ENCODE measurements at places on chromosomes 7 and 10.

- no peak for DNase-seq
Measured at GRCh38 chr10:95466436-95466835, 94.7 kb downstream of the SORBS1 start.

GRCh38 chr7:22231806-22232205 lies 125.1 kb downstream of the RAPGEF5 start:
- no peak for DNase-seq

- DNase-seq = no peak
Measured at GRCh38 chr10:74293686-74294371, 142.8 kb downstream of the ADK start.

GRCh38 chr10:93995598-93996271 lies 2.0 kb downstream of the PLCE1 start:
- DNase-seq = no peak

DNA sequence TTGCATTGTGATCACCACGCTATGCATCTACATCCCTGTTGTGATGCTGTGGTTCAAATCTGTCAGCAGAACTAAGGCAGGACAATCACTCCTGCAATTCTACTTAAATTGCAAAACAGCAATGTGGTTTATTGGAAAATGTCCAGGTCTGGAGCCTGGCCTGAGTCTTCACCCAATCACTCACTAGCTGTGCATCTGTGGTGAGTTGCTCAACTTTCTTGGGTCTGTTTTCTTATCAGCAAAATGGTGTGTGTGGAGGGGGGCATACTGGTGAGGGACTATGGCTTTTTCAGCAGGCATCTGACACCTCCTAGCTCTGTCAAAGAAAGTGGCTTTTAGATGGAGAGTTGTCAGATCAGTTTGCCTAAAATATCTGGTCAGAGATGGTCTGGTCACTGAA lies 108.3 kb upstream of the FEZF1 start:
- DNase-seq = no peak

- no peak for DNase-seq
Measured at GRCh38 chr10:2897619-2898508, 169.5 kb upstream of the PFKP start.

DNA sequence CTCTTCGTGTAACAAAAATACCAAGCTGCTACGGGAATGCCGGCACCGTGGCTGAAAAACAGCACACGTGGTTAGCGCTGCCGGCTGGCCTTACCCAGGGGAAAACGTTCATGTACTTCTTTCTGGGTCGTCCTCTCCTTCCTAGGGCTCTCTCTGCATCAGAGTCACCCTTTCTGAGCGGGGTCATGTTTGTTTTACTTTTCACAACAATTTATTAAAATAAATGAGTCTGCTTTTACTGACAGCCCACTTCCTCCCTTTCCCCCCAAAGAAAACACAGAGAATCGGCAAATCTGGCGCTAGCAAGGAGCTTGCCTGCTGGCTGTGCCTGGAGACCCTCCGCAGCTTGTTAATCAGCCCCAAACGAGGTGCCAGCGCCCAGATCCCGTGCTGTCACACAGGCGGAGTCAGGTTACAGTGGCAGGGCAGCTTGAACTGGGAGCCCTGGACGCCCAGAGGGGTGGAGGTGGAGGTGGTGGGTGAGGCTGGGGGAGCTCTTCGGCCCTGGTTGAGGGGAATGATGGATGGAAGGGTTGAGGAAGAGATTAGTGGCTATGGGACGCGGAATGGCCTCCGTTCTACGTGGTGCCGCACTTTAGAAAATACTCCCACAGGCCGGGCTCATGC lies 162.2 kb upstream of the TNS3 start:
- no peak for DNase-seq

DNA sequence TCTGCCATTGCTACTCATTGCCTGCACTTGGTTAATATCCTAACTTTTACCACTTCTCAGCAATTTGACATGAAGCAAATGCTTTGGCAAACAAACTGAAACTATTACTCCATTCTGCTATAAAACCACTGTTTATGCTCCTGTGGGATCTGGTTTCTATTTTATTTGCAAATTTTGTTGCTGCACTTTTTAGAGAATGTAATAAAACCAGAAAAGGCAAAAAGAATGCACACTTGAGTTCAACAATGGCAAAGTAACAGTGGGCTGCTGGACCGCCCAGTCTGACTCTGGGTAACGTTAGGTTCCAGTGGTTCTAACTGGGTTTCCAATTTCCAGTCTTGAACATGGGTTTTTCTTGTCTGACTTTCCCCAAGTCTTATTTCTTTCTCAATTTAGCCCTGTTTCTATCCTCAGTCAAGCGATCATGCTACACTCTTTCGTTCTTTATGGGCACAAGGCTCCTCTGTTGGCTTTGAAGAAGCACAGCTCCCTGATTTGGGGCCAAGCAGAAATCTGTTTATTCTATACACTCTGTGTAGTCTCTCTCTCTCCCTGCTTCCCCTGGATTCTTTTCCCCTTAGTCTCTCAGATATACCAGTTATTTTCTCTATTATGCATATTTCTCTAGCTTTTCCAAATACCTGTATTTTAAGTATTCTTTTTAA lies 129.2 kb upstream of the FAM3C start:
- no peak for DNase-seq

- no peak for DNase-seq
Measured at GRCh38 chr10:77177589-77177988, 460.0 kb downstream of the KCNMA1 start.

DNA sequence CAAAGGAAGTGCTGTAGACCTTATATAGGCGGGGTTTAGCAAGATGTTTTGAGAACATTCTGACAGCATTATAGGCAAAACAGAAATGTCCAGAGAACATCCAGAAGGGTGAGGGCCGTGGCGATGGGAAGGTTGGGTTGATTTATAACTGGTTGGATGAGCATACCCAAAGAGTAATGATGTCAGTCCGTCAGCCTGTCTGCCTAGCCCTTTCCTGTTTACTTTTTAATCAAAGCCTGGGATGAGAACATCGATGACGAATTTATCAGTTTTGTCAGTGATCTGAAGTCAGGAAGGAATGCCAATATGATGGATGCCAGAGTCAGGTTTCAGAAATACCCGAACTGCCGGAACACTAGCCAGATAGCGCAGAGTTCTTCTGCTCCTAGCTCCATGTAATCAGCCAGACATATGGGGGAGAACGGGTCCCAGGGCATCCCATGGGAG lies 33.8 kb upstream of the TRIM8 start:
- DNase-seq = no peak

GRCh38 chr7:147509541-147510200 lies 1080.9 kb upstream of the C7orf33 start:
- no peak for DNase-seq

- DNase-seq = no peak
Measured at GRCh38 chr10:100470367-100470766, 7.6 kb downstream of the WNT8B start.

GRCh38 chr7:47474937-47475879 lies 106.7 kb downstream of the TNS3 start:
- peak; percentile 88 for DNase-seq

DNA sequence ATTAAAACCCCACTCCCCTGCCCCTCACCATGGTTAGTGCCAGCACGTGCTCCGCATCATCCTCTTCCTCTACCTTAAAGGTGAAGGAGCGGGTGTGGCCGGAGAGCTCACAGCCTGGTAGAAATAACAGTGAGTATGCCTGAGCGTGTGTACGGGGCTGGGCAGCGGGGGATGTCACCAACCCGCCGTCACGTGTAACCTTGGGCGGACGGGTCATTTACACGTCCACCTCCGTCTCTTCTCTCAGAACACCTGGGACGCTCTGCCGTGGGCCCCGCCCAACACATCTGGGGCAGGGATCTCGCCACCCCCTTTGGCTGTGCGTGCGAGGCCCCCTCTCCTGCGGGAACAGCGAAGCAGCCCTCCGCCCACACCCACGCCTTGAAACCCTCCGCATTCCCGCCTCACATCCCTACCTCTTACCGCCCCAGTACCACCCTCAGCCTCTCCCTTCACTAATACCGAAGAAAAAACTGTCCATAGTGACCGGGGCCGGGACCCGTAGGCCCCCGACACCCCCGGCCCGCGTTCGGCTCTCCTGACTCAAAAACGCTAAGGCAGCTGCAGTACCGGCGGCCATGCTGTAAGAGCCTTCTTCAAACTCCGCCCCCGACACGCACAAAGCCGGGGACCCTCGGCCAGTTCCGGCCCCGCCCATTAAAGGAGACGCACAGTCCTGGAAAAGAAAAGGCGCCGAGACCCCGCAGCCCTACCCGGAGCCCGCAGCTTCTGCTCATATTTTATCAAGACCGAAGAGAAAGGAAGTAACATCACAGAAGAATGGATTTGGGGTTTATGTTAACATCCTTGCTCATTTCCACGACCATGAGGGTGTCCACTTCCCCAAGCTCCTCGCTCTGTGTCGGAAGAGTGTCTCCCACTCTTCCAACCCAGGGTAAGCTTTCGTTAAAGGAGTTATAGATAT lies at the start of gene NPM3:
TSS of gene NPM3 (minus strand) at position 636 of the 925 bp plus-strand sequence. CDS start at position 580, 56 bp downstream.
- peak; percentile 91 for DNase-seq

DNA sequence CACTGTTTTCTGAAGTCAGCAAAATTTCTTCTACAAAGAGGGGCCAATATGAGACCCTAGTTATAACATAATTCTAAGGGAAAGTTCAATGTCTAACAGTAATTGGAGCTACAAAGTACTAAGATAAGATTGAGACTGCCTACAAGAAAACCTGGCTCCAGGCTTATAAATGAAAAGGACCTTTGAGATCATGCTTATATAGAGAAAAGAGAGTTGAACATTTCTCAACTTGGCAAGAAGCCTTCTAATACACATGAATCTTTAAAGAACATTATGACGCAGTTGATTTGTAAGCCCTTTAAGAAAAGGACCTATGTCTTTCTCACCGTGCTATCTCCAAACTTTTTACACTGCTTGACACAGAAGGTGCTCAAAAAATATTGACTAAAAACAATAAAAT lies 87.9 kb downstream of the TPK1 start:
- DNase-seq = no peak

DNA sequence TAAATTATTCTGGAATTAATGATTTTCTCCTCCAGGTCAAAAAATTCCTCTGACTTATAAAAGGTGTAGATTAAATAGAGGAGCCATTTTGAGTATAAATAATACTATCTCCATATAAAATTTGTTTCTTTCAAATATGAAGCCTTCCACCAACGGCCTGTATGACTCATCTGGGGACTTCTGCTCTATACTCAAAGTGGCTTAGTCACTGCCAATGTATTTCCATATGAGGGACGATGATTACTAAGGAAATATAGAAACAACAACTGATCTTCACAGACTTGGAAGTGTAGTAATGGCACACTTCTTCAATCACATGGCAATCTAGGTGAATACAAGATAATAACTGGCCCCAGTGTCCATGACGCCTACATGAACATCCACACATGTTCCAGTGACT lies 335.6 kb upstream of the HGF start:
- no peak for DNase-seq

DNA sequence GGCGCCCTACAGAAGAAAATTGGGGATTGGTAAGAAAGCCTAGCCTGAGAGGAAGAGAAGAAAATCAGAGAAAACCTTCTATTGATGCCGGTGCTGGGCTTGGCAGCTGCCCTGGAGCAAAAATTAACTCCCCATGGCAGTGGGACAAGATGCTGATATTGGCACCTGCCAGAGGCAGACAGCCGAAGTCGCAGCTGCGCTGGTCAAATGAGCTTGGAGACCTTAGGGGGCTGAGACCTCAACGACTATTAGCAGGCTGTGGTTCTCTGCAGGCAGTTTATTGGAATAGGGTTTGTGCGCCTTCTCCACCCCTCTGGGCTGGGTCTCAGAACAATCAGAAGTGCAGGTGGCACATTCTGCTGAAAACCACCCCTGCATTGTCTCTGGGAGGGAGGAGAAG lies 213.7 kb downstream of the GFRA1 start:
- DNase-seq = no peak

All from left cardiac atrium (tissue), 4 donors.